NCI-H345 (cell line): ENCODE measurements at places on chromosomes 1 and 21.

GRCh38 chr1:75412616-75413015 is 198.3 kb downstream of the SLC44A5 start:
- no peak for DNase-seq

- DNase-seq: no peak
These were observed 8.4 kb downstream of the SNX27 start for GRCh38 chr1:151620286-151620685.

DNA sequence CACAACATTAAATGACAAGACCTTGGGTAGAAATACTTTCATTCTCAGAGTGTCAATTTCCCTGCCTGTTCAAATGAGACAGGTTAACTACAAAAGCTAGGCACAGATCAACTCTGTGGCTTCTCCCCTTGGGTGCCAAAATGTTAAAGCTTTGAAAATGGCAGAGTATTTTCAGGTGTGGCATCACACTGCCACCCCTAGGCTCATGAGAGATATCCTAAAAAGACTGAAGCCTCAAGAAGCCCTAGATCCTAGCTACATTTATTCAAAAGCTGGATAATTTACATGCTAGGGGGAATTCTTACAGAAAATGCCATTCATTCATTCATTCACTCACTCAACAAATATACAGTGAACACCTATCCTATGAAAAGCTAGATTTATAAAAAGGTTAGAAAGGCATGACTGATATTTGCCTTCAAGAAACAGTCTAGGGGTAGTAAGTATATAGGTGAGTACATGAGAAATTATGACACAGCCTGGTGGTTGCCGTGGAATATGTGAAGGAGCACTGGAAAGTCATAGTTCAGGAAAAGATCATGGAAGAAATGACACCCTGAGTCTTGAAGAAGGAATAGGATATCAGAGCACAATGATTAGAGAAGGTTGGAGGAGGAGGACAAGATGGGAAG is 15.9 kb upstream of the RAB4A start:
- peak; percentile 48 for DNase-seq

DNA sequence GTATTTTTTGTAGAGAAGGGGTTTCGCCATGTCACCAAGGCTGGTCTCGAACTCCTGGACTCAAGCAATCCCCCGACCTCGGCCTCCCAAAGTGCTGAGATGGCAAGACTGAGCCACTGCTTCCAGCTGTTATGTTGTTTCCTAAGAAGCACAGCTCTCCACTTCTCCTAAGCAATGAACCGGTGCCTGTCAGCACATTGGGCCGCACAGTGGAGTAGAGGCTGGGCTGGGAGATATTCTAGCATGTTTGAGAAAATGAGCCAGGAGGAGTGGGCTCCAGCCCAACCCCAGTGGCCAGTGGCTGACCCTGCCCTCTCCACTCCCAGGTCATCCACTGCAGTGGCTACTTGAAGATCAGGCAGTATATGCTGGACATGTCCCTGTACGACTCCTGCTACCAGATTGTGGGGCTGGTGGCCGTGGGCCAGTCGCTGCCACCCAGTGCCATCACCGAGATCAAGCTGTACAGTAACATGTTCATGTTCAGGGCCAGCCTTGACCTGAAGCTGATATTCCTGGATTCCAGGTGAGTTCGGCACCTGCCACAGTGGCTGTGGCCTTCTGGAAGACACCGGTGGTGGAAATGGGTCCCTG is 27.0 kb downstream of the SIM2 start:
- DNase-seq: no peak

DNA sequence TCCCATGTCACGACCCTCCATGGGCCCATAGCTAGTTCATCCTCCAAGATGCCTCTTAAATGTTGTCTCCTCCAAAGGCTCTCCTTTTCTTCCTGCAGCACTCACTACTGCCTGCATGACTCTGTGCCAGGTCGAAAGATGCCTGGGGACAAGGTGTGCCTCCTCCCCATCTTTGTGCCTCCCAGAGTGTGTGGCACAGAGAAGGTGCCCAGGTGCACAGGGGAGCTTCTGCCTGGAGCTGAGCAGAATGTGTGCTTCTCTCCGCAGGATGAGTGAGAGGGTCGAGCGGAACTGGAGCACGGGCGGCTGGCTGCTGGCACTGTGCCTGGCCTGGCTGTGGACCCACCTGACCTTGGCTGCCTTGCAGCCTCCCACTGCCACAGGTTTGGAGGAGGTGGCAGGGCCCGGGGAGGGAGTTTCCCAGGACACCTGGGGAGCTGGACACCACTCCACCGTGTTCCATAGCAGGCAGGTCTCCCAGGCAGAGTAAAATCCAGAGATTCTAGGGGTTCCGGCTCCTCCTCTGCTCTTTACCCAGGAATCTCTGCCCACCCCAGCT is 6.9 kb upstream of the PPM1J start:
- no peak for DNase-seq

DNA sequence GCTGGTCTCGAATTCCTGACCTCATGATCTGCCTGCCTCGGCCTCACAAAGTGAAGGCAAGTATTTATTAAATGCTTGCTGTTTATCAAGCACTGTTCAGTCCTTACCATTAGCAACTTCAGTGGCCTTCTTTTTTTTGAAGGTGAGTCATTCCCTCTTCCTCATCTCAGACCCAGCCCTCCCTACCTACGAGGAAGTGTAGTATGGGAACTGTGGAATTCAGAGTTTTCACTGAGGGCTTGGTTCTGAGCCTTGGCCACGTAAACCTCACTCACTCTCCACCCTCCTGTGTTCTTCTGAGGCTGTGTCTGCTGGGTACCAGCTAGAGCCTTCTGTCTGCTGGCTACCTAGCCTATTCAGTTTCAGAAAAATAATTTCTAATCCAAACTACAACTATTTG is 218.3 kb upstream of the SGIP1 start:
- no peak for DNase-seq

GRCh38 chr21:15761507-15762100 is 31.8 kb downstream of the USP25 start:
- no peak for DNase-seq

- DNase-seq: no peak
These were observed 24.9 kb upstream of the SARS1 start for GRCh38 chr1:109188781-109189180.

DNA sequence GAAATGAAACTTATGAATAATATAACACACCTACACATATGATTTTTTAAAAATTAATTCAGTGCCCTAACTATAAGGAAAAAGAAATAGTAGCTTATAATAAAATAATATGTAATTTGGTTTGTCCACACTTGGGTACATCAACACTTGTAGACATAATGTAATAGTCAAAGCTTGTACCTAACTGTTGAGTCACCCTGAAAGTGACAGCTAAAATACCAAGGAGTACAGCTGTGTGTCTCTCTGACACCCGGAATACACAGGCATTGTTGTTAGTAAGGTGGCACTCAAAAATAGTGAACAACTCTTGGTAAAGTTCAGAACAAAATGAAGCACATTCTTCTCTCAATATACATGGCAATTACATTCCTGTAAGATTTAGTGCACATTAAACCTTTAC is 243.4 kb downstream of the TRABD2B start:
- no peak for DNase-seq

DNA sequence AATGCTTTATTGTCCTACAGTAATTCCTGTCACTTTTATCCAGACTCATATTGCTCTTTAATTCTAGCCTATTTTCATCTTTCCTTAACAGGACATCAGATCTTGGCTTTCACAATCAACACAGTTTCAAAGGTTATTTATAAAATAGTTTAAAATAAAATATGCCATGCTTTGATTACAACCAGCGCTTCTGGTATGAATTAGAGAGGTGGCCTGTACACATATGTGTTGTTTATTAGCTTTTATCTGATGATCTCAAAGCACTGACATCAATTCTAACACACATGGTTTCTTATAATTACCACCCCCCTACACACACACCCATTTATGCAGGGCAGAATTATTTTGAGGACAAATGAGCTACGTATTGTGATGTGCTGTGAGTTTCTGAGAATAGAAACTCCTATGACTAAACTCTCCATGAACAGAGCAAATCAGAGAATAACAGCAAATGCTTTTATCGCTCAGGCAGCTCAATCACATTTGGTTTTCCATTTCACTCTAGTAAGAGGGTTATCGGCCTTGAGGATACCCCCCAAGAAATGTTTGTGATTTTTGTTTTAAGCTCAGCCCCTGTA is 18.0 kb downstream of the CD247 start:
- no peak for DNase-seq

- DNase-seq: no peak
These were observed 62.0 kb downstream of the TOR1AIP2 start for GRCh38 chr1:179815641-179816040.

GRCh38 chr1:156428746-156429288 is 59.8 kb downstream of the RHBG start:
- no peak for DNase-seq

DNA sequence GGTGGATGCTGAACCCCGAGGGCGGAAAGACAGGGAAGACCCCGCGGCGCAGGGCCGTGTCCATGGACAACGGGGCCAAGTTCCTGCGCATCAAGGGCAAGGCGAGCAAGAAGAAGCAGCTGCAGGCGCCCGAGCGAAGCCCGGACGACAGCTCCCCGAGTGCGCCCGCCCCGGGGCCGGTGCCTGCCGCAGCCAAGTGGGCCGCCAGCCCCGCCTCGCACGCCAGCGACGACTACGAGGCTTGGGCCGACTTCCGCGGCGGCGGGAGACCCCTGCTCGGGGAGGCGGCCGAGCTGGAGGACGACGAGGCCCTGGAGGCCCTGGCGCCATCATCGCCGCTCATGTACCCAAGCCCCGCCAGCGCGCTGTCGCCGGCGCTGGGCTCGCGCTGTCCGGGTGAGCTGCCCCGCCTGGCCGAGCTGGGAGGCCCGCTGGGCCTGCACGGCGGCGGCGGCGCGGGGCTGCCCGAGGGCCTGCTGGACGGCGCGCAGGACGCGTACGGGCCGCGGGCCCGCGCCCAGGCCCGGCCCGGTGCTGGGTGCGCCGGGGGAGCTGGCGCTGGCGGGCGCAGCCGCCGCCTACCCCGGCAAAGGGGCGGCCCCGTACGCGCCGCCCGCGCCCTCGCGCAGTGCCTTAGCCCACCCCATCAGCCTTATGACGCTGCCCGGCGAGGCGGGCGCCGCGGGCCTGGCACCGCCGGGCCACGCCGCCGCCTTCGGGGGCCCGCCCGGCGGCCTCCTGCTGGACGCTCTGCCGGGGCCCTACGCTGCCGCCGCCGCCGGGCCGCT is 20.7 kb downstream of the FOXO6 start:
- no peak for DNase-seq

GRCh38 chr1:81758181-81758580 is 42.6 kb upstream of the ADGRL2 start:
- DNase-seq: no peak

GRCh38 chr1:118185084-118185832 is at the start of gene SPAG17:
Gene SPAG17 (minus strand): TSS chr1:118185228. CDS start chr1:118185157, 71 bp downstream.
- DNase-seq: peak; percentile 0

- no peak for DNase-seq
These were observed 1.2 kb downstream of the KDM4A start for GRCh38 chr1:43651188-43651587.

GRCh38 chr1:224507771-224508523 is 73.3 kb upstream of the WDR26 start:
- no peak for DNase-seq

DNA sequence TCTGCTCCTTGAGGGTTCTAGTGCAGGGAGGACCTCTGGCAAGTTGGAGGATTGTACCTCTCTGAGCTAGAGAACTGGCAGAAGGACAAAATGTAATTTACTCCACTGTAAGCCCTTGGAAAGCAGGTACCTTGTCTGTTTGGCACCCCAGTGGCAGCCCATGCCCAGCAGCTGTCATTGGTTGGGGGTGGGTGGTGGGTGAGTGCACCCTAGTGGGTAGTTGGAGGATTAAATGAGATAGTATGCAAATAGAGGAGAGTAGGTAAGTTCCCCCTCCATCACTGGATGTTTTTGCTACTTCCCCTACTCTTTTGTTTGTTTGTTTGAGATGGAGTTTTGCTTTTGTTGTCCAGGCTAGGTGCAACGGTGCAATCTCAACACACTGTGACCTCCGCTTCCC is 69.8 kb downstream of the RYR2 start:
- DNase-seq: no peak

DNA sequence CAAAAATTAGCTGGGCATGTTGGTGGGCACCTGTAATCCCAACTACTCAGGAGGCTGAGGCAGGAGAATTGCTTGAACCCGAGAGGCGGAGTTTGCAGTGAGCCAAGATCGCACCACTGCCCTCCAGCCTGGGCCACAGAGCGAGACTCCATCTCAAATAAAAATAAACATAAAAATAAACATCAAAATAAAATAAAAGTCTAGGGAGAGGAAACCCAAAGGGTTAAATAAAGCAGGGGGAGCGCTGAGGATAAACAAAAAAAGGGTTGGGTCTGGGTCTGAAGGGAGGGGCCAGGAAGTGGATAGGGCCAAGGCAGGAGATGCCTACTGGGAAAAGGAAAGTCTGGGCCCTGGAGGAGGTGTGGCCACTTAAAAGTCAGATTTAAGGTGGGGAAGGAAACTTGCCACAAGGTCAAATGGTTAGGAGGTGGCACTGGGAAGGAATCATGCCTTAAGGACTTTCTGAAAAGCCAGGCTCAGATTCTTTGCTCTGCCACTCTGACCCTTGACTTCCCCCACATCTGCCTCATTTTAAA is 150.0 kb downstream of the ADSS2 start:
- DNase-seq: no peak

DNA sequence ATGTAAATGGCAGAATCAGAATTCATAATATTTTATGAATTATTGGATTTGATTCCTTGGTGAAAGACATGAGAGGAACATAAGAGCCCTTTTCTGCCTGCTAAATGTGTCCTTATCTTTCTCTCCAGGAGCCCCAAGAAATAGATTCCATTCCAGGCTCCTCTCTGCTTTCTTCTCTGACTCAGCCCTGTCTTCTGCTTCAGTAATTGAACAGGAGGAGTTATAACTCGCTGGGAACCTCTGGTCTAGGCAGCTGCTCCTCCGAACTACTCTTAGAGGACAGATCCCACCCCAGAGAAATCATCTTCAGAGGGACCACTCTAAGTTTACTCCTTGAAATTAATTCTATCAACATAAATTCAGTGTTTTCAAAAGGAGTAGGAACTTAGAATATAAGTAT is 78.4 kb downstream of the RGS21 start:
- no peak for DNase-seq

DNA sequence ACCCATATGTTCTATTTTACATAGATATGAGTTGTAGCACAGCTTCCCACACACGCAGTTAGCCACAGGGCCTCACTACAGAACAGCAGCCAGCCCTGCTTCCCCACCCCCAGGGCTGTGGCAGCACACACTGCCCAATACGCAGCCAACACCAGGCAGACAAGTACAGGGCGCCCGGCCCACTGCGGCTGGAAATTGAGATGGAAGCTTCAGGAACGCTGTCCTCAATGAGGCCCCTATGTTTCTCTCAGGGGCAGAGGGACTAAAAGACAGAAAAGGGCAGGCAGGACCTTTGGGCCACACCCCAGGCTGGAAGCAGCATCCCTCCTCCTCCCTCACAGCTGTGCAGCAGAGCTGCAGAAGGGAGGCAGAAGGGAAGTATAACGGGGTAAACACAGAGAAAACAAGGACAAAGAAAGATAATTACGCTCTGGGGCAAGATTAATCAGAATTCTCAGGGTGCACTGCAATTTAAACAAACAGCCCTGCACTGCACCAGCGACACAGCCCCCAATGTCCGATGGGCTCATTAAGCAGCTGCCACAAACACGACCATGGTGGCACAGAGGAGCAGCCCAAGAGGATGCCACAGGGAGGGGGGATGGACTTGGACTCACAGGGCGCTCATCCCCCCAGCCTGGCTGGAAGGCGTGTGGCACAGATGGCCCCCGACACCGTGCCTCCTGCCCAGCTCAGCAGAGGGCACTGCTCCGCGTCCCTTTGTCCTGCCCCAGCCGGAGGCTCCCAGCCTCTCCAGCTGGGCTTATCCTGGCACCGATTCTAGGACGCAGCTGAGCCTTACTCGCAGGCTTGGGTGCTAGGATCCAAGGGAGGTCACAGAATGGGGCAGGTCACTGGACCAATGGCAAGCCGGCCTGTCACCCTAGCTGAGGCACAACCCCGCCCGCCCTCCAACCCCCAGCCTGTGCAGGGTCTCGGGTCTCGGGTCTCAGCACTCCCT is 14.2 kb downstream of the WDR4 start:
- DNase-seq: no peak
